ENCODE measurements at places on chromosomes 1 and 21.

- DNase-seq = no peak
These were observed 223.1 kb downstream of the NPHP4 start for GRCh38 chr1:5769146-5769545.

GRCh38 chr1:67564193-67564592, 120.8 kb upstream of the GADD45A start:
- DNase-seq = no peak

DNA sequence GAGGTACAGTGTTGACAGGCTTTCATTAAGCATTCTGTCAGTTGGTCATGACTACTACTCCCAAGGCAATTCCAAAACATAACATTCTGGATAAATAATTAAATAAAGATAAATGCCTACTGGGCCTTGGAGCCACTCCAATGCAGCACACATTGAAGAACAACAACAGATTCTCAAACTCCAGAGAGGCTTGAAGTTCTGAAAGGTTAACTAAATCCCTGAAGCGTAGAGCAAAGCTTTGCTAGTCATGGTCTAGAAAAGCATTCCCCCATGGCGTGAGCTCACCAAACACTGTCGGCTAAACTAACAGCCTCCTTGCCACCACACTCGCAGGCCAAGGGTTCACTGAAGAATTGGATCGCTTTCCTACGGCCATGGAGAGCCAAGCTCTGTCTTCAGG, 268.0 kb downstream of the ATG4C start:
- DNase-seq = no peak

DNA sequence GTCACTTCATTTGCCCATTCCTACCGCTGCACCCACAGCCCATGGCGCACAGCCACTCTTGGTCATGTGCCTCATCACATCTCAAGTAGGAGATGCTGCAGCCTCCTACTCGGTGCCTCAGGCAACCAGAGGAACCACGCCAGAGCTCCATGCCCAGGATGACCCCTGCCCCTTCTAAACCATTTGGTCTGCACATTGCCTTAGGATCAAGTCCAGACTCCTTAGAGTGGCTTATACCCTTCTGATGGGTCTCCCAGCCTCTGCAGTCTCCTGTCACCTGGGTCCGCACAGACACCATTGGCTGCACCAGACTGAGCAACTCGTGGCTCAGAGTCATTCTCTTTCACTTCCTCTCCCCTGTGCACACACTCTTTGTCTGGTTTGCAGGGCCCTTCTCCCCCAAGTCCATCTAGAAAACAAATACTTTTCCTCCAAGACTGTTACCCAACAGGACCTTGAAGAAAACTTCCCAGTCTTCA, 2.2 kb upstream of the ADORA3 start:
- no peak for DNase-seq

- no peak for DNase-seq
These were observed 19.9 kb downstream of the CLDN17 start for GRCh38 chr21:30146558-30147282.

GRCh38 chr1:118254491-118255425, 69.7 kb upstream of the SPAG17 start:
- DNase-seq = no peak

DNA sequence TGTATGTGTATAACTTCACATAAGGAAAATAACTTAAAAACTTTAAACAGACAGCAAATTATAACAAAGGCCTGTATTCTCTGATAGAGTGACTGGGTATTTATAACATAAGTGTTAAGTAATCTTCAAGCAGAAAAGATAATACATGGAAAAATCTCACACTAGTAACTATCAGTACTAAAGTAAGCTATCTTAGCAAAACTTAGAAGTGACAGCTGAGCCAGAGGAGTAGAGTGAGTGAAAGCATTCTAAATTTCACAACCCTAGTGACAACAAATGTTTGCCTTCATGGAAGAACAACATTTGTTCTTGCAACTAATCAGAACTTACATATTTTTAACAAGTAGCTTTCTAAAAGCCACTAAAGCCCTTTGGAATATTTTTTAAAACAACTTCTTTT, 74.5 kb upstream of the B3GALT2 start:
- no peak for DNase-seq

GRCh38 chr1:26915204-26915842, 1.5 kb upstream of the NR0B2 start:
- peak; percentile 70 for DNase-seq

GRCh38 chr21:29265690-29266479, 32.8 kb upstream of the BACH1 start:
- DNase-seq = no peak

GRCh38 chr1:39533442-39533841, 42.0 kb downstream of the BMP8A start:
- DNase-seq = no peak

- DNase-seq = no peak
These were observed 54.8 kb downstream of the NPHP4 start for GRCh38 chr1:5937373-5937857.

DNA sequence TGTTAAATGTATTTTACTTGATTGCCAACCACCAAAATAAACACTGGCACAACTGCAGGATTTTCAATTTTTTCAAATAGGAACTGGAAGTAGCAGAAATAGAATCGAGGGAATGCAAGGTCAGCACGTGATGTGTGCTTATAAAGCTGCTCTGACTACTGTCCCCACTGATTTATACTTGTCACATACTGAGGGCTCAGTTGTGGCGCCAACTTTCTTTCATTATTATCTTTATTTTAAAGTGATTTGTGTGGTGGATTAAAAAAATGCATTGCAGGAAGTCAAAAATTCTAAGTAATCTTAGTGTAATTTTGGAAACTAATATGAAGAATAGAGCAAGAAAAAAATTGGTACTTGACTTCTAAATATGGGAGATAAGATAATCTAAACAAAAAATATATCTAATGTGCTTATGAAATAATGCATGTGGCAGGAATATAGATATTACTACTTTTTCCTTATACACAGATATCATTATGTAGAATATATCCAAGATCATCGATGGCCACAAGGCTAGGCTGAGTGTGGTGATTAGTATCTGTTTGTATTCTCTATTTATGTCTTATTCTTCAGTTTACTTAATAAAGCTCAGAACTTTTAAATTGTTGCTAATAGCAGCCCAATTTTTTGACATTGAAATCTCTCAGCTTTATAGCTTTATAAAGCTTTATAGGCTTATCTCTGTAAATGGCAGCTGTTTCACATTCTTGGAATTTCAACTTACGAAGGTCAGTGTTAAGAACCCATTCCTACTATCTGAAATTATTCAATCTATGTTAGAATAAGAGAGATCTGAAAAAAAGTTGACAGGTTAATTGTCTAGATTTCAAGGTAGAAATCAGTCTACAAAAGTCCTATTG, 404.5 kb upstream of the ADAMTS5 start:
- DNase-seq = no peak

- DNase-seq = no peak
These were observed 9.4 kb upstream of the JAK1 start for GRCh38 chr1:64975740-64976139.

DNA sequence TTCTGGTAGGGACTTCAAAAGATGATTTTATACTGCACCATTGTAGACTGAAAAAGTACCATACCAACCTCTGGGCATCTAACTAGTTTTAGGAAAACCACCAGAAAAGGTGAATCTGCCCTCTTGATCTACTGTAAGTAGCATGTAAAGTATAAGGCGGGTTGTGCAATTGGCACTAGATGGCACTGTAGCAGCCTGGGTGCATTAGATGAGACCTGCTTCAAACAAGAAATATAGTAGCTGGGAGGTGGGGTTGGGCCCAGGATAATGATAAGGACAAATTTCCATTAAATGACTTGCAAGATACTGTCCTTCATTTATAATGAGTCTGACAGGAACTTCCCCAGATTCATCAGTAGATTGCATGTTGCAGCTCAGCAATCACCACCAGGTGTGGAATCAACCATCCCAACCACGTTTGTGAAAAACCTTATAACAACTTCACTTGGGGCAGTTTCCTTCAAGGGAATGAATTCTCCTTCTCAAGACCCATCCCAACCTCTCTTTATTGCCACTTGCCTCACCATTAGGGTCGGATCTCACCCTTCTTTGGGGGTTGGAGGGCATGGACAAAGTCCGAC, 37.3 kb upstream of the IL10 start:
- no peak for DNase-seq

- no peak for DNase-seq
These were observed 59.5 kb downstream of the OMA1 start for GRCh38 chr1:58487002-58487401.

DNA sequence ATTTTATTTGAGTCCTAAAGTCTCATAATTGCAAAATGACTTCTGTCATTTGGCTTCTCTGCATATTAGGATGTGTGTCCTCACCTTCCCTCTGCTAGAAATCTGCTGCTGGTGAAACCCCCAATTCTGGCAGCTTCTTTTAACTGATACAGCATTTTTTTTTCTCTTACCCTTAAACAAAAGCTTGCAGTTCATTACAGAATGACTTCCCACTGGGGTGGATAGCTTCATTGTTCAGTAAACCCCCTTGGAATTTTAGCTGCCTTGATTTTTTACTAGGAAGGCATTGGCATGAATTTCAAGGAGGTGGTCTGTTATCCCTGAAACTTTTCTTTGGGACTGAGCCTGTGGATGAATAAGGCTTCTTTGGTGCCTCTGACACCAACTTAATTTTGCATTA, 16.8 kb downstream of the TSEN15 start:
- no peak for DNase-seq

DNA sequence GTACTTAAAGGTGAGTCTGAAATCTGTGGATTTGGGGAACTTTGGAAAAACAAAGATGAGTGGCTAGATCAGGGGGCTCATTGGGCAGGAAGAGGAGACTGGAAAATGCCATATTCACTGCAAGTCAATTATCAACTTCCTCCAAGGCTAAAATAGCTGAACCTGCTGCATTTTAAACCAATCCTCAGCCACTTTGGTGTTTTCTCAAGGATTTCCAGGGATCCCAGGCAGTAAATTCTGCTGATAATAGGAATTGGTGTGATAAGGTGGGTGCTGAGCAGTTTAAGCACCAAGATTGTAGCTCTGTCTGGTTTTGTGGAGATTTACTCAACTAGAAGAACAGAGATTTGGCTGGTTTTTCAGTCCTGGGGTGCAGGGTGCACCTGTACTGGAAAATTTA, 153.9 kb upstream of the CAMK1G start:
- DNase-seq = no peak

Data from cerebellum (tissue), 4 donors.